ENCODE measurements at places on chromosomes 7 and 10.

GRCh38 chr10:133179651-133180050 is 19.6 kb downstream of the KNDC1 start:
- DNase-seq = no peak

DNA sequence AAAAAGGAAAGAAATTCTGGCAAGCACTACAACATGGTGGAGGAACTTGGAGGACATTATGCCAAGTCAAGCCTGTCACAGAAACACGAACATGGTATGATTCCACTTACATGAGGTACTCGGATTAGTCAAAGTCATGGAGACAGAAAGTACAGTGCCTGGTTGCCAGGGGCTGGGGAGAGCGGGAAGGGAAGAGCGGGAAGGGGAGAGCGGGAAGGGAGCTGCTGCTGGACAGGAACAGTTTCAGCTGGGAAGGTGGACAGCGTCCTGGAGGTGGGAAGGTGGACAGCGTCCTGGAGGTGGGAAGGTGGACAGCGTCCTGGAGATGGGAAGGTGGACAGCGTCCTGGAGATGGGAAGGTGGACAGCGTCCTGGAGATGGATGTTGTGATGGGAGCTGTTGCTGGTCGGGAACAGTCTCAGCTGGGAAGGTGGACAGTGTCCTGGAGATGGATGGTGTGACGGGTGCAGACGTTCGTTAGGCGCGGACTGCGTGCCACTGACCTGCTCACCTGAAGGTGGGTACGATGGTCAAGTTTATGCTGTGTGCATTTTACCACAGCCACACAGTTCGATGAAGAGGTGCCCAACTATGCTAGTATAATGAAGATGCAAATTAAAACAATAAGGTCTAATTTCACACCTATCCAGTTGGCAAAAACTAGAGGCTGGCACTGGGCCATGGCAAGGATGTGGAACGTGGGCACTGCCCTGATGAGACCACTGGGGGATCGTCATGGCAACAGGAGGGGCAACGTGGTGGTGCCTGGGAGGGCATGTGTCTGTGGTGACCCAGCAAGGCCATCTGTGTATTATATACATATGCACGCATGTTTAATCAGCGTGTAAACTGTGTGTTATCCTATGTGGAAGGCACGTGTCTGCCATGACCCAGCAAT is 103.8 kb downstream of the NKX6-2 start:
- no peak for DNase-seq

GRCh38 chr7:7792056-7792455 is 73.6 kb upstream of the RPA3 start:
- no peak for DNase-seq

- no peak for DNase-seq
Measured at GRCh38 chr10:116664631-116665030, 43.9 kb downstream of the PNLIPRP2 start.

- no peak for DNase-seq
Measured at GRCh38 chr10:8350250-8350967, 295.9 kb downstream of the GATA3 start.

DNA sequence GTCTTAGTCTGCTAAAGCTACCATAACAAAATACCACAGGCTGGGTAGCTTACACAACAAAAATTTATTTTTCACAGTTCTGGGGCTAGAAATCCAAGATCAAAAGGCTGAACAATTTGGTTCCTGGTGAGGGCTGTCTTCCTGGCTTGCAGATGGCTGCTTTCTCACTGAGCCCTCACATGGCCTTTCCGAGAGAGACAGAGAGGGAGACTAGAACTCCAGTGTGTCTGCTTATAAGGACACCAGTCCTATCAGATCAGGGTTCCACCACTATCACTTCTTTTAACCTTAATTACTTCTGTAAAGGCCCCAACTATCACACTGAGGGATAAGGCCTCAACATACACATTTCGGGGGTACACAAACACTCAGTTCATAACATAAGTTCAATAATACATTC is 527.4 kb upstream of the VSTM2A start:
- no peak for DNase-seq

DNA sequence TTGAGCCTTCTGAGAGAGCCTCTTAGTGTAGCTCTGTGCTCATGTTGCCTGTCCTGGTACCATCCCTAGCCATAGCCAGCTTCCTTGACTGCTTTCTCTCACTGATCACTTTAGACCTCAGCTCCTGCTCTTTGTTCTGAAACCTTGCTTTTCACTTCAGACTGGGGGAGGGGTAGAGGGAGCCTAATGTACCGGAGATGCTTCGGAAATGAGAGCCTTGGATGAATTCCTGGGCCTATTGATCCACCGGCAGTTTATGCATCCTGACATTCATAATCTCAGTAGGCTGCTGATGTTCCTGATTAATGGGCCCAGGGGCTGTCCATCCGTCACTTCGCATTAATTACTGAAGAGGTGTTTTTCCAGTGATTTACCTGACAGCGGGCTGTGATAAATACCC is 38.8 kb downstream of the R3HCC1L start:
- no peak for DNase-seq

- no peak for DNase-seq
Measured at GRCh38 chr7:4273566-4274230, 408.4 kb upstream of the FOXK1 start.

GRCh38 chr7:31687024-31687748 is at the start of gene PPP1R17:
Gene PPP1R17 (plus strand): TSS chr7:31687215. CDS start chr7:31692442, 5,227 bp downstream.
- DNase-seq = no peak

GRCh38 chr10:100731407-100732240 is 13.8 kb upstream of the PAX2 start:
- DNase-seq = no peak

- no peak for DNase-seq
Measured at GRCh38 chr7:6031567-6031966, 391 bp downstream of the ANKRD61 start.

- DNase-seq = no peak
Measured at GRCh38 chr7:116526897-116527296, 2.1 kb downstream of the CAV1 start.

DNA sequence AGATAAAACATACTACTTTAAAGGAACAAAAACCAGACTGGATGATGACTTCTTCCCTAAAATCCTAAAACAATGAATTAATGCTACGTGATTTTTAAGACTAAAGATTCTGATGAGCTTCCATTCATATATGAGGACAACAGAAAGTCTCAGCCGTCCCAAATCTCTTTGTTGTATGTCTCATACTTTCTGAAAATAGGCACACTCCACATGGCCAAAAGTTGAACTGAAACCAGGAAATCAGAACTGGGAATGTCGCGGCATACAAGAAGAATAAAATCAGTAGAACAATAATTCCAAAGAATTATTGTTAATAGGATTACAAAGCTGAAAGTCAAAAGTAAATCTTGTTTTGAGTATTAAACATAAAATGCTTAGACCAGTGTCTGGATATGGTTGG is 195.4 kb upstream of the GHITM start:
- DNase-seq = no peak

- no peak for DNase-seq
Measured at GRCh38 chr10:62560201-62560819, 186.1 kb downstream of the ZNF365 start.

GRCh38 chr10:123354521-123354920 is 200.3 kb downstream of the BUB3 start:
- no peak for DNase-seq

- DNase-seq = no peak
Measured at GRCh38 chr7:11005202-11005601, 31.5 kb downstream of the PHF14 start.

- no peak for DNase-seq
Measured at GRCh38 chr10:74641659-74642058, 184.7 kb upstream of the KAT6B start.

DNA sequence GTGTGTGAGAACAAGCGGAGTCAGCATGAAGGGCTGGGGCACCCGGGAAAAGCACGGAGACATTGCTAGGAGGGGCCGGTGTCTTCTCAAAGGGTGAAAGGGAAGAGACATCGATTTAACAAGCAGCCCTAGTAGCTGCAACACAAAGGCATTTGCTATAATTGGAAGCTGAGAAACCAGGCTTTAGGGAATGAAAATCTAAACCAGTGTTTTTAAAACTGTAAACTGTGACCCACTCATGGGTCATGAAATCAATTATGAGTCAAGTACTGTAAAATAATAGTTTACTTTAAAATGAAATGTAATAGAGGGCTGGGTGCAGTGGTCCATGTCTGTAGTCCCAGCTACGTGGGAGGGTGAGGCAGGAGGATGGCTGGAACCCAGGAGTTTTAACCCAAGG is 128.7 kb upstream of the RHEB start:
- no peak for DNase-seq

Data from cortex of kidney (tissue), 1 donor.